ENCODE measurements at places on chromosomes 2 and 18. TPM values are rescaled to one million over a fixed set of nuclear protein-coding genes. Genes with fewer than 3 reads are reported as not detected.

Gene IL1RL1
- total RNA-seq, result 4.0 TPM

Gene RSAD2
- 5.8 TPM for total RNA-seq

DNA sequence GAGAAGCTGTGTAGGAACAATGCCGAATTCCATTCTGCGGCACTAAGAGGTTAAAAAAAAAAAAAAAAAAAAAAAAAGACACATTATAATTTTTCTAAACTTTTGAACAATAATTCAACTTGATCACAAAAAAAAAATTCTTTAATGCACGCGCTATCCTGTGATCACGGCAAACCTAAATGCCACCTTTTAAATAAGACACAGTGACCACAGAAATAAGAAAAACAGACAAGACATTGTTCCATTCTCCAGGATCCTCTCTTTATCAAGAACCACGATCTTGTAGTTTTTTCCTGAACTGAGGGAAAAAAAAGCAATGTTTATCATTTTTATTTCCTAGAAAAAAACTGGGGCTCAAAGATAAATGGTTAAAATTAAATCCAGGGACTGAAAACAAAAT is 9.4 kb downstream of the SUCLG1 start:
- no peak overlapping the region for H3K27ac ChIP-seq
- no peak for DNase-seq
- H3K27me3 ChIP-seq, result no peaks in the 10 kb centered on the region
- H3K36me3 ChIP-seq, result no peaks in the 10 kb centered on the region
- H3K4me3 ChIP-seq, result no peak overlapping the region
- no peaks in the 10 kb centered on the region for H3K4me1 ChIP-seq

- H3K36me3 ChIP-seq, result no peaks in the 10 kb centered on the region
- no peak overlapping the region for H3K4me3 ChIP-seq
- no peak for DNase-seq
- H3K4me1 ChIP-seq, result no peaks in the 10 kb centered on the region
- H3K27me3 ChIP-seq, result no peaks in the 10 kb centered on the region
- H3K27ac ChIP-seq, result no peak overlapping the region
Measured at GRCh38 chr18:53441761-53442414, 782.6 kb downstream of the MBD2 start.

Gene SETBP1
- 16.5 TPM for total RNA-seq

GRCh38 chr2:156110890-156111289 is 221.6 kb downstream of the NR4A2 start:
- H3K4me3 ChIP-seq, result no peak overlapping the region
- H3K27me3 ChIP-seq, result no peaks in the 10 kb centered on the region
- peak; percentile 47 for DNase-seq
- H3K4me1 ChIP-seq, result no peaks in the 10 kb centered on the region
